ENCODE measurements at places on chromosomes 1 and 21.
A peak's percentile ranks its signal among the peaks of the same experiment; 100 is the strongest.

DNA sequence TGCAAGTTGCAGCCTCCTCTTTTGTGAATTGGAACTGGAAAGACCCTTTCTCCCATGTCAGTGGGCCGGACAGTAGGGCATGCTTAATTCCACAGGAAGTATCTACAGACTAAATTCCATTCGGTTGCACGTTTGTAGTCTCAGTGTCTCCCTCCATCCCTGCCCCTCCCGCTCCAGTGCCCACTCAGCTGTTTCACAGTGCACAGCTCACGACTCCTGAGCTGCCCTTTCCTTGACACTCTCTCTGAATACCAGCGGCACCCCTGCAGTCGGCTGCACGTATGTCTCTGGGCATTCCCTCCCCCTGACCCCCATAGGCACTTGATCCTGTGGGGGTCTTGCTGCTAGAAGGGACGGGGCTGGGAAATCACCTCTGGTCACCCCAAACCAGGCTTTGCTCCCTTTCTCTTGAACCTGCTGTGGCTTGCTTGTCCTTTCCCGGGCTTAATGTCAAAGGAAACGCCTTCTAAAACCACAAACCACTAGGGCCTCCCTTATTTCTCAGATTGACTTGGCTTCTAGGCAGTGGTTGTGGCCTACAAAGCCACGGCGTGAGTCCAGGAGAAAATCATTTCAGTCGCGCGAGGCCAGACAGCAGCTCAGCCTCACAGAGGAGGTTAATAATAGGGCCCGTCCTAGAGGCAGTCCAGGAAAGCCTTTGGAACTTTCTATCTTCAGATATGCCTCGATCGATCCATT, 365.3 kb upstream of the PROX1 start:
- no peaks in the 10 kb centered on the region for H3K27me3 ChIP-seq
- H3K4me3 ChIP-seq, result no peak overlapping the region
- no peaks in the 10 kb centered on the region for H3K36me3 ChIP-seq
- H3K4me1 ChIP-seq, result no peaks in the 10 kb centered on the region
- no peak for DNase-seq

- no peak overlapping the region for H3K4me3 ChIP-seq
- DNase-seq, result no peak
- no peaks in the 10 kb centered on the region for H3K4me1 ChIP-seq
These were observed 1583.9 kb downstream of the MRPL39 start for GRCh38 chr21:24023402-24023801.

DNA sequence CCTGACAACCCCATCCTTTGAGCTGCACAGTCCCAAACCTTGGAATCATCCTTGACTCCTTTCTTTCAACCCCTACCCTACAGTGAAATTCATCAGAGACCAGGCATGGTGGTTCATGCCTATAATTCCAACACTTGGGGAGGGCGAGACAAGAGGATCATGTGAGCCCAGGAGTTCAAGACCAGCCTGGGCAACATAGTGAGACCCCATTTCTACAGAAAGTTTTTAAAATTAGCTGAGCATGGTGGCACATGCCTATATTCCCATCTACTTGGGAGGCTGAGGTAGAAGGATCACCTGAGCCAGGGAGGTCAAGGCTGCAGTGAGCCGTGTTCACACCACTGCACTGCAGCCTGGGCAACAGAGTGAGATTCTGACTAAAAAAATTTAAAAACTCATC, 34.5 kb downstream of the RERE start:
- no peak overlapping the region for H3K27ac ChIP-seq
- no peaks in the 10 kb centered on the region for H3K4me1 ChIP-seq
- DNase-seq, result no peak
- H3K27me3 ChIP-seq, result no peaks in the 10 kb centered on the region
- H3K36me3 ChIP-seq, result no peaks in the 10 kb centered on the region
- H3K4me3 ChIP-seq, result no peak overlapping the region

GRCh38 chr1:53111073-53111556, 31.3 kb downstream of the SLC1A7 start:
- H3K4me1 ChIP-seq, result peaks cover 7% of the 10 kb centered on the region
- no peaks in the 10 kb centered on the region for H3K36me3 ChIP-seq
- peaks cover 14% of the 10 kb centered on the region for H3K27me3 ChIP-seq
- no peak for DNase-seq
- H3K27ac ChIP-seq, result no peak overlapping the region

- no peak for DNase-seq
- no peaks in the 10 kb centered on the region for H3K27me3 ChIP-seq
- H3K4me3 ChIP-seq, result no peak overlapping the region
- H3K36me3 ChIP-seq, result no peaks in the 10 kb centered on the region
- no peak overlapping the region for H3K27ac ChIP-seq
These were observed 12.8 kb upstream of the LRRC8D start for GRCh38 chr1:89807983-89808382.

DNA sequence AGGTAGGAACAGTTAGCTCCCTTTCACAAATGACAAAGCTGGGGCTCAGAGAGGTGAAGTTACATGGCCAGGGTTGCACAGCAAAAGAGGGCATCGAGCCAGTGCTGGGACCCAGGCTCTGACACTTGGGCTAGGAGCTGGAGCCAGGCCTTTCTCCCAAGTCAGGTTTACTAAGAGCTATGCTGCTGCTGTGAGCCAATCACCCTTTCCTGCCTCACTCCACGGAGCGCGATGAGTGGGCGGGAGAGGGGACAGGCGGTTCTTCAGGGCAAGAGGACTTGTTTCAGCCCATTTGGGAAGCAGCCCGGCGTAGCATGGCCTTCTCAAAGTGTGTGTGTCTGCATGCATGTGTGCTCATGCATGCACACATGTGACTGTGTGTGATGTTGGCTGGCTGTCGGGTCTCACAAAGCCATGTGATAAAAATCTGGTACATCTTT, 10.6 kb downstream of the ID3 start:
- H3K4me3 ChIP-seq, result no peak overlapping the region
- DNase-seq, result no peak
- H3K27me3 ChIP-seq, result no peaks in the 10 kb centered on the region
- no peaks in the 10 kb centered on the region for H3K36me3 ChIP-seq

DNA sequence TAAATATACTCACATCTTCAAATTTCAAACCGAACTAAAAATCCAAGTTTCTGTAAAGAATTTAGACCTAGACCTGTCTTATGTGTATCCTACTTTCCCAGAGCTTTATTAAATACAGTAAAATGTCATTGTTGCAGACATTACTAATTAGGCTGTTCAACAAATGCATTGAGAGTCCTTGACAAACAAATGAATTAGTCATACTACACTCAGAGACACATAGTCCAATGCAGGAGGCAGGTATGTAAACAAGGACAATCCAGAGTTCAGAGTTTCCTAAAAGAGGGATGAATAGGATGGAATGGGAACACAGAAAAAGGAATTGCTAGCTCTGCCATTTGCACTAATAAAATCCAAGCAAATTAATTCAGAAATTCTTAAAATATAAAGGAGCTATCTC, 1.6 kb upstream of the EGLN1 start:
- DNase-seq, result no peak
- H3K4me3 ChIP-seq, result no peak overlapping the region
- no peaks in the 10 kb centered on the region for H3K36me3 ChIP-seq
- no peaks in the 10 kb centered on the region for H3K27me3 ChIP-seq
- H3K27ac ChIP-seq, result no peak overlapping the region

- no peak overlapping the region for H3K4me3 ChIP-seq
- H3K4me1 ChIP-seq, result no peaks in the 10 kb centered on the region
- no peak overlapping the region for H3K27ac ChIP-seq
- H3K36me3 ChIP-seq, result no peaks in the 10 kb centered on the region
- no peaks in the 10 kb centered on the region for H3K27me3 ChIP-seq
These were observed 17.8 kb upstream of the OVAAL start for GRCh38 chr1:180540697-180541594.

DNA sequence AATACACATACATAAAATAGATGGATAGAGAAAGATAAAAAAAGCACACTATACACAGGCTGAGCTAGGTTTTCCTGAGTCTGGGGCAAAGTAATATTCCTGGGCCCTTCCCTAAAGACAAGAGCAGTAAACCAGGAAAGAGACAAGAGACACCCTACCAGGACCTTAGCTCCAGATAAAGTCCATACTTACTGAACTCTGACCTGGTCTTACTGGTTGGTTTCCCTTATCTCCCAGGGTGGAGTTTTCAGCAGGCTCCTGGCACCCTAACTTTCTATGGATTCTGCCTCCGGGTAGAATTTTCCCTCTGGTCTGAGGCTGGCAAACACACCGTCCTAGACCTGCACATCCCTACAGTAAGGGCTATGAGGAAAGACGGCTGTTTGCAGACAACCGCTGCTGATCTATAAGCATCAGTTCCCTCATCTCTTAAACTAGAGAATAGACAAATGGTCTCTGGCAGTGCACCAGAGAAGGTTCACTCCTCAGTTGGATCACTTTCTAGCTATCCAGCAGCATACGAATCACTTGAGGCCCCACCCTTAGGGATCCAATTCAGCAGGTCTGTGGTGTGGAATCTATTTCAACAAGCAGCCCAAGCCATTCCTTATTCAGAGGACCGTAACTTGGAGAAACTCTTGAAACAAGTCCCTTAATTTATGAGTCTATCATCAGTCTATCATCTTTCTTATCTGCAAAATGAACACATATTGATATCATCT, 52.0 kb downstream of the ARHGEF11 start:
- H3K27ac ChIP-seq, result no peak overlapping the region
- no peaks in the 10 kb centered on the region for H3K27me3 ChIP-seq
- peaks cover 15% of the 10 kb centered on the region for H3K4me1 ChIP-seq
- H3K4me3 ChIP-seq, result no peak overlapping the region
- peaks cover 5% of the 10 kb centered on the region for H3K36me3 ChIP-seq
- DNase-seq, result no peak

DNA sequence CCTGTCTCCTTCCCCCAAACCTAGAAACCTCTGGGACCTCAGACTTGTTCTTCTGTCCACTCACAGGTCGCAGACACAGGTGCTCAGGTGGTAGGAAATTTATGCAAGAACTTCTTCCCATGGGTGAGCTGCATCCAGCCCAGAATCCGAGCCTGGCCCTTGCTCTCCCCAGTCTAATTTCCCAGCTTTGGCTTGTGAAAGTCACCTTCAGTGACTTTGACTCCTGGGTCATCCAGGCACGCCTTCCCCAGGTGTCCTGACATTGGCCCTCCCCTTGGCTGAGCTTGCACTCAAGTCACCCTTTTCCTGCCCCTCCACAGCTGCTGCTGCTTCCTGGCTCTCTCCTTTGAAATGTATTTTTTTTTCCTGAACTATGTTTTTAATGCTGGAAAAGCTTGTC, 6.6 kb downstream of the IPO13 start:
- DNase-seq, result no peak
- no peak overlapping the region for H3K27ac ChIP-seq
- H3K4me1 ChIP-seq, result peaks cover 9% of the 10 kb centered on the region
- no peaks in the 10 kb centered on the region for H3K27me3 ChIP-seq

DNA sequence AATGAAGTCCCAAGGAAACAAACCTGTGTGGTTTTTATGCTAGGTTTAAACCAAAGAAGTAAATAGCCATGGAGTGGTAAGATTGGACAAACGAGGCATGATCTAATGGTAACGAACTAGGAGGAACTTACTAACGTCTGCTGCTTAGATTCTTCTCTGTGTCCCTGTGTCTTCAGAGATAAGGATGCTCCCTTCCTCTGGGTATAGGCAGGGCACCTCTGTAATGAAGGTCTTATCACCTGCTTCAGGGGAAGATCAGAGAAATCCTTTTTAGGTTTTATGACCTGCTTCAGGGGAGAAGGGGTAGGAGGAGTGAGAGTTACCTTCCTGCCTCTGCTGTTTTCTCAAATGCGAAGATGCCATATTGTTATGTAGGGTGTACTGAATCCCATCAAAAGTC, 214.9 kb upstream of the L1TD1 start:
- H3K27ac ChIP-seq, result no peak overlapping the region
- no peak for DNase-seq
- H3K4me3 ChIP-seq, result no peak overlapping the region
- no peaks in the 10 kb centered on the region for H3K4me1 ChIP-seq

DNA sequence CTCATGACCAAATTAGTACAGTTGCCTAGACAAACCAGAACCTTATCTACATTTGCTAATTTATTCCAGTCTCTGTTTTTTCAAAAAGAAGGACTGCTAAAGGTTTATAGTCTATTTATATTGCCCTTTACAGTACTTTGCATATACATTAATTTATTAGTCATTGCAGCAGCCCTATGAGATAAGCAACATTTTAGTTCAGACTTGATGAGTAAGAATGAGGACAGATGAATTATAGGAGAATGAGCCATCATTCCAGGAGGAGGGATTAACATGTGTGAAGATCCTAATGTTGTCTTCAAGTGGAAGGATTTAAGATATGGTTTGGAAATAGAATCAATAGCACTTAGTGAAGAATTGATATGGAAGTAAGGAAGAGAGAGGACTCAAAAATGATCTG, 152.4 kb downstream of the KCTD3 start:
- no peaks in the 10 kb centered on the region for H3K27me3 ChIP-seq
- H3K4me3 ChIP-seq, result no peak overlapping the region
- peak; percentile 5 for DNase-seq
- peaks cover 8% of the 10 kb centered on the region for H3K4me1 ChIP-seq
- no peak overlapping the region for H3K27ac ChIP-seq

DNA sequence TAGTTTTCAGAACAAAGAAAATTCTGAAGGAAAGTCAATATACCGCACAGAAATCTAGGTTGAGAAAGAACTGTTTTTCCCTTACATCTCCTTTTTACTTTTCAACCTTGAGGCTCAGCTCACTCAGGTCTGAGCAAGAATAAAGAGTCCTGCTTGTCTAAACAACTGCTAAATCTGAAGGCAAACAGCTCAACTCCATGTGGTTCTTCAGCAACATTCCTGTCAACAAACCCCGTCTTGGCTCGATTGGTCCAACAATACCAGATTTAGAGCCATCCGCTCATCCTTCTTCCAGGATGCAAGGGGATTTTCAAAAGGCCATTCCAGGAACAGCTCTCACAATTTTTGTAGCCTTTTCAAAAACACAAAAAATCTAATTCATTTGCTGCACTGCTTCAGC, 119.8 kb downstream of the HLCS start:
- no peaks in the 10 kb centered on the region for H3K27me3 ChIP-seq
- H3K27ac ChIP-seq, result peak overlapping the region; percentile 66
- H3K36me3 ChIP-seq, result no peaks in the 10 kb centered on the region
- no peak overlapping the region for H3K4me3 ChIP-seq

GRCh38 chr1:220876511-220877376, 2.5 kb upstream of the HLX start:
- H3K27ac ChIP-seq, result no peak overlapping the region
- DNase-seq, result no peak
- peaks cover 10% of the 10 kb centered on the region for H3K4me1 ChIP-seq
- peaks cover 60% of the 10 kb centered on the region for H3K27me3 ChIP-seq

DNA sequence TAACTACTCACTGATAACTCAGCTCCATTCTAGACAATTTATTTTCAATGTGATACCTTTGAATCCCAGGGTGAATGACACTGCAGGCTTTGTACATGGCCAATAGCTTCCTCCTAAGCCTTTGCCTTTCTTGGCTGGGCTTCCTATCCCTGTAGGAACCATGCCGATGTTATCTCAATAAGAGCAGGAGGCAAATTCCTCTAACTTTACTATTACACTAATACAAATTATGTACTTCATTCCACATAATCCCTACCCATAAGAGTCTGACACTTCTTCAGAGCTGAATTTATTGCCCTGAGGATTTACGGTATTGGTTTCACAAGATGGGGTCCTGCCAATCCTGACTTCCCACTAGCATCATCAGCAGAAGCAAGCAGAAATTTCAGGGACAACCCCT, 14.0 kb downstream of the TGFBR3 start:
- H3K4me3 ChIP-seq, result no peak overlapping the region
- no peak for DNase-seq
- peaks cover 17% of the 10 kb centered on the region for H3K27me3 ChIP-seq
- H3K4me1 ChIP-seq, result peaks cover 17% of the 10 kb centered on the region

GRCh38 chr1:205172729-205173366, 38.7 kb downstream of the DSTYK start:
- peaks cover 25% of the 10 kb centered on the region for H3K4me1 ChIP-seq
- H3K4me3 ChIP-seq, result no peak overlapping the region
- H3K27ac ChIP-seq, result peak overlapping the region; percentile 68
- peaks cover 4% of the 10 kb centered on the region for H3K36me3 ChIP-seq
- H3K27me3 ChIP-seq, result no peaks in the 10 kb centered on the region
- peak; percentile 77 for DNase-seq

- DNase-seq, result no peak
- peaks cover 16% of the 10 kb centered on the region for H3K27me3 ChIP-seq
- H3K4me3 ChIP-seq, result no peak overlapping the region
These were observed 64.6 kb upstream of the GJB5 start for GRCh38 chr1:34690269-34690668.

All from keratinocyte (primary cell).